ENCODE measurements at places on chromosomes 16 and 17. TPM values are rescaled to one million over a fixed set of nuclear protein-coding genes. Genes with fewer than 3 reads are reported as not detected.

DNA sequence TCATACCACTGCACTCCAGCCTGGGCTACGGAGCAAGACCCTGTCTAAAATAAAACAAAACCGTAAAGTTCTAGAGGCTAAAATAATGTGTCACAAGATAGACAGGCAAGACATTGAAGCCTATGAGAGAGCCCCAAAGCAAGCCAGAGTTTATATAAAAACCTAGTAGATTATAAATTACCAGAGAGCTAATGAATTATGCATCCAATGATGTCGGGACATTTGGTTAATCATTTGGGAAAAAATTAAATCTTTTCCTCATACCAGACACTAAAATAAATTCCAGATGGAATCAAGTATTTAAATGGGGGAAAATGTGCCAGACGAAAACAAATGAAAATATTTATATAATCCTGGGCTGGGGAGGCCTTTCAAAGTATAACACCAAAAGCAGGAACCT is 24.2 kb downstream of the CCDC40 start:
- DNase-seq = no peak

- DNase-seq = no peak
Observed at GRCh38 chr16:22670551-22671041, 143.4 kb upstream of the HS3ST2 start.

DNA sequence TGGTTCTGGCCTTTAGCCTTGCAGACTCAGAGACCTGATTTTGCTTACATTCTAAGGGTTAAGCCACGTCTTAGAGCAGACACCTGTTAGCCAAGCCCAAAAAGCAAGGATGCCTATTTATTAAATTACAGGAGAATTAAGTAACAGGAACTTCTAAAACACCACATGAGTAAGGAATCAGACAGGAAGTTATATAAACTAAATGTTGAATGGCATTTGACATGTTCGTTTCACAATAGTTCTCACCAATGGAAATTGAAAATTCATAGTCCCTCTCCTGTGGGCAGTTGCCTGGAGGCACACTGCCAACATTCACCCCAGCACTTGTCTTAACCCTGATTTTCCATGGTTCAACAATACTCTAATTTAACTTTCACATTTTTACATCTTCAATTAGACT is 9.0 kb downstream of the KRTAP9-7 start:
- DNase-seq = no peak

- no peak for DNase-seq
Observed at GRCh38 chr16:66265556-66266141, 100.8 kb upstream of the CDH5 start.

DNA sequence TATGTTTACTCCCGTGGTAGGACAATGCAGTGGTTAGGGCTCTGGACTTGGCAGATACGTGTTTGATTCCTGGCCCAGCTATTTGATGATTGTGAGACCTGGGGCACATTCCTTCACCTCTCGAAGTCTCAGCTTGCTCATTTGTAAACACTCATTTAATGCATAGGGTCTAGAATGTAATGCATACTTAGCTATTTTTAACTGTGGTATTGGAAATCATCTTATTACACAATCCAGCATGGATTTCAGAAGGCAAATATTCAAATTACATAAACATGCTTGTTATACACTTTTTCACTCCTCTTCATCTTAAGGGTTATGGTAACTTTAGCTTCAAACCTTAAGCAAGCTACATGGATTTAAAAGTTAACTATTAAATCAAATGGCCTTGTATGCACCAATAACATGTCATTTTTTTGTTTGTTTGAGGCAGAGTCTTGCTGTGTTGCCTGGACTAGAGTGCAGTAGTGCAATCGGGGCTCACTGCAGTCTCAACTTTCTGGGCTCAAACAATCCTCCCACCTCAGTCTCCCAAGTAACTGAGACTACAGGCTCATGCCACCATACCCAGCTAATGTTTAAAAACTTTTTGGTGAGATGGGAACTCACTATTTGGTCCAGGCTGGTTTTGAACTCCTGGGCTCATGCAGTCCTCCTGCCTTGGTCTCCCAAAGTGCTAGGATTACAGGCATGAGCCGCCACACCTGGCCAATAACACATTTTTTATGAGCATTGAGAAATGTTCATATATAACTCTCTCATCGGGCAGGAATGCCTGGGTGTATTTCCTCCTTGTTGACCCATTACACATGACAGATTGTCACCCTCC is 52.5 kb downstream of the VAT1L start:
- DNase-seq = no peak

DNA sequence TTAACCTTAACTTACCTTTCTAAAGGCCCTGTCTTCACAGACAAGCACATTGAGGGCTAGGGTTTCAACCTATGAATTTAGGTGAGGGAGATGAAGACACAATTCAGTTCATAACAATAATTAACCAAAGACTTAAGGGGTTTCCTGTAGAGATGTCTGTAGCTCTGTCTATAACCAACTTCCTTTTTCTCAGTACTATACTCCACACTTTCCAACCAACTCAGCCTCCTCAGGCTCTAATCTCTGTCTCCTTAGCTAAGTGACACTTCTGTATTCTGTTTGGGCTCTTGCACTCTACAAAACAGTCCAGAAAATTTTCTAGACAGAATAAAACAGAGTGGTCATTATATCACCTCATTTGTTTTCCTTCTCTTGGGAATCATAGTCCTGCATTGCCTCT is 25.8 kb downstream of the CAPNS2 start:
- no peak for DNase-seq

GRCh38 chr16:30398661-30399434 is 3.6 kb downstream of the ZNF48 start:
- no peak for DNase-seq

GRCh38 chr17:11240041-11240840 is 772 bp upstream of the SHISA6 start:
- peak; percentile 23 for DNase-seq

DNA sequence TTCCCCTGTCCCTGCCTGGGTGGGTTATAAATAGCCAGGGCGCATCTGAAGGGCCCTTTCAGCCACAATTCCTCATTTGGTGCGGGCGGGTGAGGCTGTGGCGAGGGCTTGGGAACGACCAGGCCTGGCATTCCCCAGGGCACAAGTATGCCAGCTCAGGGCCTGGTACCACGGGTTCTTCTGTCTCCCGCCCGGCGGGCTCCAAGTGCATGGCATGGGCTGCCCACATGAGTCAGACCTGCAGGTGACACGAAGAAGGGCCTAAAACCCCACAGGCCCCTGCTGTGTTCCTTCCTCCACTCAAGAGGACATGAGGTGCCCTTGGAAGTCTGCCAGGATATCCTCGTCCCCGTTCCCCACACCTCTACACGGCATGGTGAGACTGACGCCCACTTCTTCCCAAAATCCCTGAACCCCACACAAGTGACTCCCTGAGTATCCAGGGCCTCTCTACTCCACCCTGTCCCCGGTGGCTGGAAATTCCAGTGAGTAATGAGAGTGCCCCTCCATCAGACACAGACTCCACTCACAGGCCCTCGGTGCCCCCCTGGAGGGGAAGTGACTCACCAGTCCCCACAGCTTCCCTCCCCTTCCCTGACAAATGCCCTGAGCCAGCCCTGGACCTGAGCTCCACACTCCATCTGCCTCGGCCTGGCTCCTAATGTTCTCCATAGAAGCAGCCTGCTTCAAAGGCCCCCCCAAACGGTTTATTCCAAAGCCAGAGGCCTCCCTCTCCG is 68.8 kb downstream of the ABR start:
- DNase-seq = peak; percentile 73

DNA sequence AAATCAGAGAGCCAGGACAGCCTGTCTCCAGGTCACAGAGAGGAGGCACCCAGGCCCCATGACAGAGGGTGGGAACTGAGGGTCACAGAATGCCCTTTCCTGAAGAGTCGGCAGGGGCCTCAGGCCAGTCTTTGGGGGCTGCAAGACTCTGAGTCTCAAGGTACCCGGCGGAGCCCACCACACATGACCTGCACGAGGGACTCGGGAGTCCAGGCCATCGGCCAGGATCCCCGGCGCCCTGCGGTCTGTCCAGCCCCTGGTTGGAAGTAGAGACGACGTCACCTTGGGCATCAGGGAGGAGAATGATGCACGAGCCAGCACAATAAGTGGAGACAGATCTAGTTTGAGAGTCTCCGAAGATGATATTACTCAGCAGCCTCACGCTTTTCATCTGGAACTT is 234.7 kb upstream of the SDK2 start:
- DNase-seq = no peak

DNA sequence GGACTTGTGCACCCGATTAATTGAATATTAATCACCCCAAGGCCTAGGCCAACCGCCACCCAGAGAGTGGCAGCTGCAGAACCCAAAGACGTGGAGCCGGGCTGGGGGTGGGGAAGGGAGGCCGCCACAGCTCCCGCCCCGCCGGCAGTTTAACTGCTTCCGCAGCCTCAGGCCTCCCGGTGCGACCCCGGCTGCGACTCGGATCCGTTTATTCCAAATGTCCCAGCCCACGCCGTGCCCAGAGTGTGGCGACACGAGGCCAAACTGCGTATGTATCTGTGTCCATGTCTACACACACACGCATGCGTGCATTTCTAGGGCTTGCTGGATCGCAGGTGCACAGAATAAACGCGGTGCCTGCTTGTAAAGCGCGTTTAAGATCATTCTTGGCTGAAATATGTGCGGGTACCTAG is 802 bp upstream of the TOB1 start:
- DNase-seq = peak; percentile 63

- DNase-seq = no peak
Observed at GRCh38 chr17:20952183-20952582, 90.6 kb downstream of the USP22 start.

DNA sequence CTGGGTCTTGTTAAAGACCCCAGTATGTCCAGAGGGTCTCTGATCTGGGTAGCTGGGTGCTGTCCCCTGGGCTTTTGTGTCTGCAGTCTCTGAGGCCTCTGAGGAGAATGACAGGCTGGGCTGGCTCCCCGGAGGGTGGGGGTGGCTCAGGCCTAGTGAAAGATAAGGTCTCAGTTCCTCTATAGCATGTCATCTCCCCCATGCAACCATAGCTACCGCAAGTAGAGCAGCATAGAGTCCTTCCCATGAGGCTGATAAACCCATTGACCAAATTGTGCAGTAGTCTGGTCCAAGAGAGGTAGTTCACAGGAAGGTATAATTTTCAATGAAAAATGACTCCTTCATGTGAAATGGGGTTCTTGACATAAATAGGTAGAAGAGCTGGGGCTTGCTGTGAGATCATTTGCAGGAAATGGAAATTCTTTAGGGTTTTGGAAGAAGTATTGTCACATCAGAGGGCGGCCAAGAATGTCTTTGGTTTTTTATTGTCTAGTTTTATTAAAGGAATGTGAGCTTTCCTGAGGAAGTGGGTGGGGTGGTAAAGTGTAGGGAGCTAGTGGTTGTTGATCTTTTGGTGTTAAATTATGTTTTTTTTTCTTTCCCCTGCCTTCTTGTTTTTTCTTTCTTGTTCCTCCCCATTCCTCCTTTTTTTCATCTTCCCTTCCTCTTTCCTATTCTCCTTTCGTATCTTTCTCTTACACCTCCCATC is 21.0 kb downstream of the SLC7A6OS start:
- no peak for DNase-seq

- no peak for DNase-seq
Observed at GRCh38 chr17:70024253-70024652, 50.8 kb upstream of the KCNJ16 start.

DNA sequence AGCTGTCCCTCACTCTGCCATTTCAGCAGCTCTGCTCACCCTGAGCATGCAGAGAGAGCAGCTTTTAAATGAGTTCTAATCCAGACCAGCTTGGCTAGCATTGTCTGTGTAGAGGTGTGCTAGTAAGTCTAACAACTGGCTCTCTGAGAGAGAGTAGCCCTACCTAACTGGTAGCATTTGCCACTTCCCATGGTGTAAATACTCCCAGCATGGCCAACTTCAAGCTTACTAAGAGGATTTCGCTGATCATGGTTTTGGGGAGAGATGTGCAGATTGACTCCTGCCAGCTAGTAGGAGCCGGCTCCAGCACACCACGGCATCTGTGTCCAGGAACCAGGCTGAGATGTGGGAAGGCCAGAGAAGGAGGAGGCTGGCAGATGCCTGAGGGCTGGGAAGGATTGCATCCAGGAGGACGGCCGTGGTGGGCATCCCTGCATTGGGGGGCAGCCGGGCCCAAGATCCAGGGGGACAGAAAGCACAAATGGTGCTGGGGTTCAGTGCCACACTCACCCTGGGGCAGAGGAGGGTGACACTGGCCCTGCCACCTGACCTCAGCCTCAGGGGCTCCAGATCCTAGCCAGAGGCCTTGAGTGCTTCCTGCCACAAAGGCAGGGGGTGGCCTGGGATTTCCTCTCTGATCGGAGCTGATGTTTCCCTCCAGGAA is 394.9 kb upstream of the TNRC6C start:
- no peak for DNase-seq

GRCh38 chr17:8481089-8481488 is 45.4 kb downstream of the NDEL1 start:
- no peak for DNase-seq

- DNase-seq = no peak
Observed at GRCh38 chr17:30187573-30187972, 47.9 kb downstream of the SLC6A4 start.

- DNase-seq = no peak
Observed at GRCh38 chr16:47247690-47248089, 103.9 kb upstream of the NETO2 start.

DNA sequence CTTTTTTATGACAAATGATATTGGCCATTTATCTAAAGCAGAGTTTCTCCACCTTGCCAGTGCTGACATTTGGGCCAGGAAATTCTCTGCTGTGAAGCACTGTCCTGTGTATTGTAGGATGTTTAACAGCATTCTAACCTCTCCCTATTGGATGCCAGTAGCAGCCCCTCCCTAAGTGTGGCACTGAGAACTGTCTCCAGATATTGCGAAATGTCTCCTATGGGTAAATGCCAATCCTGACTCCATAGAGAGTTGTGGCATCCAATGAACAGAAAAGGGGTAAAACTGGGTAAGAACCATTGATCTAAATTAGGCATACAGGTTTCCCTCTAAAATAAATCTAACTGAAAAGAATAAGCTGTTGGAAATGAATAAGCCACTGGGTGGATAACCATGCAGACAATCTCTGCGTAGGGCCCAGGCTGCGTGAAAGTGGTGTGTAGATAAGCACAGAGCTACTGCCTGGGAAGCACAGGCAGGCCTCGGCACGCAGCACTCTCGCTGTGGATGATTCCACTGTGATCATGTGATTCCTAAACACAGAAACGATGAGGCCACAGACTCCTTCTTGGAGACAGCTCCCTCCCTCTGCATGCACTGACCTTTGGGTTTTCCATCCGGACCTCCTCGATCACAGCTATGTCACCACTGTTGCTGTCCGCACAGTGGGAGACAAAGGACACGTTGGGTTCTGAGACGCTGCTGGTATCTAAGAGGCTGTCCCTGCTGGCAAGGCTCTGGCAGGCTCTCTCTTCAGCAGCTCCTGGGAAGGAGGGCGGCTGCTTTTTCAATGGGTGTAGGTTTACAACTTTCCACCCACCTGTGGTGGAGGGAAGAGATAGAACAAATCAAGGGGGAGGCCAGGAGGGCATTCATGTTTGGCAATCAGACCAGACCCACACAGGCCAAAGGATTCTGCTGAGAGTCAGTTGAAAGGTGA is 44.1 kb downstream of the GTF3C1 start:
- DNase-seq = no peak

TNFSF13 gene
- polyA plus RNA-seq = 8.0 TPM

KRT31 gene
- polyA plus RNA-seq = 0.01 TPM

KRT10 gene
- polyA plus RNA-seq = 86.8 TPM

ENPP7 gene
- polyA plus RNA-seq = not detected

FAHD1 gene
- polyA plus RNA-seq = 31.8 TPM

NPIPA3 gene
- polyA plus RNA-seq = 0.94 TPM

EVPLL gene
- polyA plus RNA-seq = not detected

EVPL gene
- polyA plus RNA-seq = 0.07 TPM

Data from heart right ventricle (tissue), 16 donors.